ENCODE measurements at places on chromosomes 2 and 18. TPM values are rescaled to one million over a fixed set of nuclear protein-coding genes. Genes with fewer than 3 reads are reported as not detected.

The ZC3H15 gene
- 40.5 TPM for total RNA-seq

The LRRC30 gene
- total RNA-seq = not detected

The RBMS1 gene
- 70.9 TPM for total RNA-seq

The CEP76 gene
- total RNA-seq = 4.2 TPM

The PLCL1 gene
- total RNA-seq = 45.0 TPM

The CCDC88A gene
- 40.6 TPM for total RNA-seq

The LIMS3 gene
- 3.3 TPM for total RNA-seq

The AQP12B gene
- total RNA-seq = not detected

The TTR gene
- total RNA-seq = 0.79 TPM

The RUFY4 gene
- not detected for total RNA-seq

GRCh38 chr18:26993568-26993967 is 128.1 kb upstream of the AQP4 start:
- no peak for DNase-seq

DNA sequence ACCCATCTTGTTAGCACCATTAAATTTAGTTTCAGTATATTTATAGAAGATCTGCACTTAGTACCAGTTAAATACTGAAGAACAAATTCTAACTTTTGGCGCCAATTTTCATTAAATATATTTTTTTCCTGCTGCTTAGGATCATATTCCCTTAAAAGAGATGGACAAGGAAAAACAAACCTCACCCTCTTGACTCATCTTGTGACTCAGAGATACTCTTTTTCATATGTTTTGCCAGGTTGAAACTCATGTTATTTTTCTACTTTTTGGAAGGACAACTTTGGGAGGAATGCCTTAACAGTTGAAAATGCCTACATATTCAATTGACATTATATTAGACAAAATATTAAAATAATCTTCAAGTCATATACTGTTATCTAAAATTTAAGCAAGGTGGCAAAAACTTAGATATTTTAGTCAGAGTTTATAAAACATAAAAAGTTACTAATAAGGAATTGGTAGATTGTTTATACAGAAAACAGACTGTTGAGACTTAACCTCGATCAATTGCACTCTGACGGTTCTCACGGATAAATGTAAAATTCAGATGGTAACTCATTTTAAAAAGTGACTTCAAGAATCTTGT is 36.2 kb downstream of the PNO1 start:
- DNase-seq = no peak

GRCh38 chr2:48569433-48569832 is 39.5 kb downstream of the STON1 start:
- no peak for DNase-seq

DNA sequence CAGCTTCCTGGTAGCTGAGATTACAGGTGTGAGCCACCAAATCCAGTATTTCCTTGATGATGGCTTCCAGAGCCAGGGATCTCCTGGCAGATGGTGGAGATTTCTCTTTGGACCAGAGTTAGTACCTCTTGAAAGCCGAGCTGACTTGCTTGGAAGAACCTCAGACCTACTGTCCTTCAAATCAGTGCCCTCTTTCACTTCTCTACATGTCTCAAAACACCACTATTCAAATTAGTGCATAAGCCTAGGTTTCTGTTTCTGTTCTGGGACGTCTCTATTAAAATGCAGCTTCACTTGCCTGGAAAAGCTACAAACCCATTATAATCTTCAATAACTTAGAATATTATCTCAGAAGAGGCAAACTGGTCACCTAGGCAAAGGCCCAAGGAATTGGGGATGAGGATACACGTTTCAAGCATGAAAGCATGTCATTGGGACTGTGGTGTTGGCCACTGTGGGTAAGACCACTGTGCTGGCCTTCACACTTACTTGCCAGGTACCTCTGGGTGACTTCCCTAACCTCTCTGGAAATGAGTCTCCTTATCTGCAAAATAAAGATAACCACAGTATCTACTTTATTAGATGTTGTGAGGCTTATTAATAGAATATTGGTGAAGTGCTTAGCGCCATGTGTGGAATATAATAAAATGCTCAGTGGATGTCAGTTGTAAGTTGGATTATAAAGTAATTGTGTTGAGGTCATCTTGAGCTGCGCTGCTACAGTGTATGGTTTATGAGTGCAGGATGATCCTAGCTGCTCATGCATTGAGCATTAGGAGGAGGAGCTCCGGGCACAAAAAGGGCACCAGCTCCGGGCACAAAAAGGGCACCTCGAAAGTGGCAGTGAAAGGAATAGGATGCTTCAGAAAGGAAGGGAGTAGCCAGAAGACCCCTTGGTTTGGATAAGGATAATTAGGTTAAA is 84.5 kb downstream of the DOCK10 start:
- no peak for DNase-seq

DNA sequence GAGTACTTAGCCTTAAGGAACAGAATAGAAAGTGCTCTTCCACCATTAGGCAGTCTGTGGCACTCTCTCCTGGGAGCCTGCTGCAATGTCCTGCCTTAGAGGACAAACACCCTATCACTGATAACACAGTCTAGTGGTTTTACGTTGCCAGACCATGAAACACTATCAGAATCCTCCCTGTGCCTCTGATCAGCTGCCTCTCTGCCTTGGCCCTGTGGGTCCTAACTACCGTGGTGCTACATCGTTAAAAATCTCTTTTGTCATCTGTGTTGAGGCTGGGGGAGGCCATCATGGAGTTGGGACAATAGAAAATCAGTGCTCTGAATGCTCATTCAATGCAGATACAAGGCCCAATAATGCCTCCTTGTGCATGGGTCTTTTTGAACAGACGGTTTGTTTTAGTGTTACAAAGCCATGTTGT is 11.9 kb upstream of the APCDD1 start:
- no peak for DNase-seq

- DNase-seq = no peak
These were observed 118.9 kb upstream of the FOSL2 start for GRCh38 chr2:28273751-28274150.

DNA sequence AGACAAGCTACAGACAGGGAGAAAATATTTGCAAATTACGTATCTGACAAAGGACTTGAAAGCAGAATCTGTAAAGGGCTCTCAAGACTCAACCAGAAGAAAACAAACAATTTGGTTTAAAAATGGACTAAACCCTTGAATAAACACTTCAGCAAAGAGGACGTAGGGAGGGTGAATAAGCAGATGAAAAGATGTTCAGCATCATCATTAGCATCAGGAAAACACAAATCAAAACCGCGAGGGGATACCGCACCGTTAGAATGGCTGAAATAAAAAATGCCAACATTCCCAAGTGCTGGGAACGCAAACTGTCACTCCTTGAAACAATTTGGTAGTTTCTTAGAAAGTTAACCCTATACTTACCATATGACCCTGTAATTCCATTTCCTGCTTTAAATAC is 136.7 kb downstream of the MBP start:
- no peak for DNase-seq

- DNase-seq = no peak
These were observed 59.6 kb upstream of the PSME4 start for GRCh38 chr2:54030396-54030741.

GRCh38 chr18:58896268-58896667 is 31.6 kb downstream of the ZNF532 start:
- DNase-seq = no peak

GRCh38 chr18:12656605-12656937 is 1.3 kb downstream of the SPIRE1 start:
- DNase-seq = no peak

DNA sequence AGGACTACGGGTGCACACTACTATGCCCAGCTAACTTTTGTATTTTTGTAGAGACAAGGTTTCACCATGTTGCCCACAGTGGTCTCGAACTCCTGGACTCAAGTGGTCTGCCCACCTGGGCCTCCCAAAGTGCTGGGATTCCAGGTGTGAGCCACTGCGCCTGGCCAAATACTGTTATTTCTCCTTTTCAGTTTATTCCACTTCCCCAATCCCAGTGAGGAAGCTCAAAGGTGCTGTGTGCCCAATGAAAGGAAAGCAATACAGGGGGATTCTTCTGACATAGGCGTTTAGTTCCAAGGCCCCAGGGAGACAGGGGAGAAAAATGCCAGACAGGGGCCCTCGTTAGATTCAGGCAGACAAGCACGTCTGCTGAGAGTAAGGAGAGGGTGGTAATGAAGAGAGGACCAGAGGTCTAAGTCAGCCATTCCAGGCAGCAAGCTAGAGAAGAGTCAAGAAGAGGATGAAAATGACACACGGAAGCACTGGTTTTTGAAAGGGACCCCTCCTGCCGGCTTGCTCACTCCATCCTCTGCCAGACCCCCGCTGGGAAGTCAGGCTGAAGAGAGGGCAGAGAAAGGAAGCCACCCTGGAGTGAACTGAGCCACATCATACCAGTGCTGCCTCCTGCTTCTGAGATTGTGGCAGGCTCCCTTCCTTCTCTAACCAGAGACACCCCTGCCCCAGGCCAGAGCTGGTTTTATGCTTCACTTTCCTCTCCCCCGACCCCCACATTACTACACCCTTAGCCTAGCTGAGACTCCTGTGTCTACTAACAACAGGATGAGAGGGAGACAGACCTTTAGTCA is 6.7 kb downstream of the INO80C start:
- no peak for DNase-seq

- no peak for DNase-seq
These were observed 105.6 kb downstream of the CRIM1 start for GRCh38 chr2:36461039-36461681.

GRCh38 chr2:72109904-72110303 is 37.8 kb downstream of the CYP26B1 start:
- DNase-seq = no peak

- no peak for DNase-seq
These were observed 11.4 kb downstream of the SH2D6 start for GRCh38 chr2:85429924-85430289.

DNA sequence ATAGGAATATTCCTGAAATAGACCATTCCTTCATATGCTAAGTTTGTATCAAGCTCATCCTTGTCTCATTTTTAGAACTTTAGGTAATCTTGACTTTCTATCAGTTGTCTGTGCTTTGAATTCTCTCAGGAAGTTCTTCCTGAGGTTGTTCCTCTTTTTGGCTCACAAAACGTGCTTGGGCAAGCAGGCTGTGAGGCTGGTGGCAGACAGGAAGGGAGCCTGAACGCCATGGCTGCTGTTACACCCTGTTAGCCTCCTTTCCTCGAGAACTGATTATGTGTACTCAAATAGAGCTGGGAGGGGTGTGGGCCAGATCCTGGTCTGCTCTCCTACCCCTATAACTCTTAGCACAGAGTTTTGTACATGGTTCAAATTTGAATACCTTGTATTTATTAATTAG is 136.4 kb upstream of the CELF4 start:
- DNase-seq = no peak

- no peak for DNase-seq
These were observed 4.2 kb upstream of the USP14 start for GRCh38 chr18:154151-154550.

GRCh38 chr18:21191596-21192307 is 50.3 kb upstream of the GREB1L start:
- peak; percentile 74 for DNase-seq

GRCh38 chr2:196725882-196726281 is 73.6 kb downstream of the GTF3C3 start:
- DNase-seq = no peak

DNA sequence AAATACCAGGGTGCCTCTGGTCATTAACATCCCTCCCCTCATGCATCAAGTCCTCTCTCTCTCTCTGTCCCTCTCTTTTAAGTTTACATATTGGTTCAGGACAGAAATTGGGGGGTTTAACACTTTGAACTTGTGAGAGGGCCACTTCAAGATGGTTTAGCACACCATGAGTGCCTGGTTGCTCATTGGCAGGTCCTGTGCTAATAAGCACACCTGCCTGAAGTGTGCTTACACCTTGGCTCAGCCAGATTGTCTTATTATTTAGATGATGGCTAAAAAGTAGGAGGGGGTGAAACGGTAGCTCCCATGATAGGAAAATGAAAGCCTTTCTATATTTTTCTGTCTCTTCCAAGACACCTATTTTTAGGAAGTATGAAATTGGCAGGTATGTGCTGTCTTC is 205.8 kb downstream of the ARL6IP6 start:
- DNase-seq = no peak

DNA sequence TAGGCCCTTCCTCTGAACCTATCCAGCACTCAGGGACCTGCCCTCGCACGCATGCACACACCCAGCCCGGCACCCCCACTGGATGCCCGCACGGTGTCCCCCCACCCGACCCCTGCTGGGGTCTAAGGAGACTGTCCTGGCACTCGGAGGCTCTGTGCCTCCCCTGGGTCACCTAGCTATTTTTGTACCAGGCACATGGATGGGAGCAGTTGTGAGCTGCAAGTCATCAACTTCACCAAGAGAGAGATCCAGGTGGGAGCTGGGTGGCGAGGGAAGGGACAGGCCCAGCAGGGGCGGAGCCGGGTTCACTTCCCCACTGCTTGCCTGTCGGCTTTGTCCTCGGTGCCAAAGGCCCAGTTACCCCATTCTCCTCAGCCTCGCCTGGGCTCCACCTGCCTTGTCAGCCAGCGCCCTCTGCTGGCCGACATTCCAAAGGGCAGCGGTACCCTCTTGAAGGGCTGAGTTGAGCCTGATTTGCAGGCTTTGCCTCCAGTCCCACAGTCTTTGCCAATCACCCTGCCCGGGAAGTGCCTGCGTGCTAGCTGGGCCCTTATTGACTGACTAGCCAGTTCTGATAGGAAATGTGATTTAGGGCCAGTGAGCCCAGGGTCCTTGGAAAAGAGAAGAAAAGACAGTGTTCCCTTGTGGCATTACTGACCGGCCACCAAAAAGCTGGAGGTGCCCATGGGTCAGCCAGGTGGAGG is 5.8 kb downstream of the NT5DC4 start:
- DNase-seq = peak; percentile 96

GRCh38 chr2:98773169-98773568 is 42.2 kb upstream of the MGAT4A start:
- no peak for DNase-seq

DNA sequence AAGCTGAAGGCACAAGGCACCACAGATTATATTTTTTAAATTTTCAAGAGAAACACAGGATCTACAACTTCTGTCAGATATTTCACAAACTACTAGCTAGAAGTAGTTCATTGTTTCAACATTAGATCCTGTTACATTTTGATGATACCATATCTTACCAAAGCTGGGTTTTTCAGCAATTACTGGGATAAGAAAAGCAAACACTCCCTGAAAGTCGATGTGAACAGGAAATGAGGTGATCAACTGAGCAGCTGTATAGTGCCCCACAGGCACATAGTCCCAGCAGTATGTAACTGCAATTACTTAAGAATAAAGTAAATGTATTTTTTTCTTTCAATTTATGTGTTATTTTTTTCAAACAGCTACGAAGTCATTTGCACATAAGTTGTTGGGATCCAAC is 103.5 kb downstream of the DNER start:
- DNase-seq = no peak

- DNase-seq = no peak
These were observed 47.9 kb downstream of the MBP start for GRCh38 chr18:77084688-77085035.

- no peak for DNase-seq
These were observed 202.1 kb upstream of the RND3 start for GRCh38 chr2:150689590-150689989.
